K562 (cell line): ENCODE measurements at places on chromosomes 3 and 15. TPM values are rescaled to one million over a fixed set of nuclear protein-coding genes. Genes with fewer than 3 reads are reported as not detected.

Gene AGTR1
- not detected in 2 replicates for polyA plus RNA-seq

Gene COL7A1
- 0.28 and 0.66 TPM in 2 replicates for polyA plus RNA-seq

Gene C3orf49
- polyA plus RNA-seq = not detected in 2 replicates

Gene SMCO1
- 0.05 TPM in 1 of 2 replicates, not detected in the other for polyA plus RNA-seq

Gene ADAMTS9
- 0.08 and 0.12 TPM in 2 replicates for polyA plus RNA-seq

Gene CCR3
- polyA plus RNA-seq = not detected in 2 replicates

Gene SERF2
- 1,025 and 1,310 TPM in 2 replicates for polyA plus RNA-seq

Gene TMEM40
- polyA plus RNA-seq = not detected in 2 replicates

Gene GJD2
- polyA plus RNA-seq = not detected in 2 replicates

Gene TMEM212
- polyA plus RNA-seq = not detected in 2 replicates

Gene GNB5
- polyA plus RNA-seq = 0.63 and 2.1 TPM in 2 replicates

Gene TIGIT
- not detected in 2 replicates for polyA plus RNA-seq

Gene STIMATE
- polyA plus RNA-seq = 7.6 and 8.4 TPM in 2 replicates

Gene GOLGA6L7
- not detected in 2 replicates for polyA plus RNA-seq

Gene SYNPR
- not detected in 2 replicates for polyA plus RNA-seq

Gene PLIN1
- polyA plus RNA-seq = not detected in 2 replicates

Gene FAM227B
- 9.0 and 12.5 TPM in 2 replicates for polyA plus RNA-seq

Gene FETUB
- polyA plus RNA-seq = not detected in 2 replicates

Gene IL20RB
- polyA plus RNA-seq = 6.4 and 7.8 TPM in 2 replicates

Gene SLC6A6
- polyA plus RNA-seq = 111 and 129 TPM in 2 replicates

Gene CFAP100
- not detected in 2 replicates for polyA plus RNA-seq

Gene PP2D1
- not detected in 2 replicates for polyA plus RNA-seq

Gene KLF15
- 2.8 and 3.2 TPM in 2 replicates for polyA plus RNA-seq
